Stimulated activated CD8-positive, alpha-beta memory T cell treated with anti-CD3 and anti-CD28 coated beads, Interleukin-7, amount 100 ng/mL, for 48 hours (primary cell): ENCODE measurements at places on chromosomes 1 and 21.
A peak's percentile ranks its signal among the peaks of the same experiment; 100 is the strongest.

DNA sequence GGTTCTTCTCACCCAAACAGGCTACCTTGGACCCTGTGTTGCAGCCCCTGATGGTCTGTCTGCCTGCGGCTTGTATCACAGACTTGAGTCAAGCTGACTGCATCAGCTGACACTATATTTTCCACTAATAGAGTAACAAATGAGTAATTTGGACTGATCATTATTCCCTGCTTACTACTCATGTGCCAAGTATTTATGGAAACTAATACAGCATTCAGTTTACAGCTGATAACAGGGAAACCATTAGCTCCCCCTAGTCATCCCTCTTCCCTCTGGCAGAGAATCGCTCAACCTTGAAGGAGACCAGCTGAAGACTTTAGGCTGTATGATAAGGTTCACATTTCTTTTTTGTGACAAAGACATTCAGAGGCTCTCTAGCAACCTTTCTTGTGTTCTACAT, 116.6 kb upstream of the SYT6 start:
- no peak for DNase-seq

DNA sequence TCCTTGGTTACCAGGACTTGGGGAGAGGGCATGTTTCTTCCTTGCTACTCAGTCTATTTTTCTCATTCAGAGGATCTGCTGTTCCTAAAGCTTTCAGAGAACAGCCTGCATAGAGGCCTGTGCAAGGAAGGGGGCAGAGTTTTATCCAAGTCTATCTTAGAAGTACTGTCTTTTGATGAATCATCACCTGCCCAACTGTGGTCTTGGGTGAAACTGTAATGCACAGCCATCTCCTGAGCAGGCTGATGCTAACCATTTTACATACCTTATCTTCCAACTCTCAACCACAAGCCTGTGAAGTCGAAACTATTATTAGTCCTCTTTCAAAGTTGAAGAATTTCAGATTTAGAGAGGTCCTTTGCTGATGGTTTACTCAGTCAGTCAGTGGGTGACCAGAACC, 368.0 kb downstream of the HHAT start:
- DNase-seq, result no peak

DNA sequence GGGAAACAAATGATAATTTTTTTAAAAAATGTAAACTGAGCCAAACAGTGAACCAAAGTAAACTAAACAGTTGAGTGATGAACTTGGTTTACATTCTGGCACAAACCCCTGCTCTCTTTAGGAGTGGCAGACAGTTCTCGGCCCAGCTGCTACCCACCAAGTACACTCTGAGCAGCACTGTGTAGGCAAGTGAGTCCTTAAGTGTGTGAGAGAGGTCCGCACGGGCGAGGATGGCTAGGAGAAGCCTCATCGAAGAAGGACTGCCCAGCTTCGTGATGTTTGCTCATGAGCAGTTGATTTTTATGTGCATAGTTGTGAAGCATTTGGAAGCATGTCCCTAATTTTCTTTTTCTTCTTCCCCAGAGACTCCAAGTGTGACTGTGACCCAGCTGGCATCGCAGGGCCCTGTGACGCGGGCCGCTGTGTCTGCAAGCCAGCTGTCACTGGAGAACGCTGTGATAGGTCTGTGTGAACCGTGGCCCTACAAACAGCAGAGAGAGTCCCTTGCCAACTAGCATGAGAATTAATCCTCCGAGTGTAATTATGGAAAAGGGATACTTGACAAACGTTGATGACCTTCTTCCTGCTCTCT, 32.1 kb downstream of the LAMC2 start:
- DNase-seq, result no peak

GRCh38 chr1:57910305-57910704, 486.4 kb upstream of the DAB1 start:
- DNase-seq, result no peak

DNA sequence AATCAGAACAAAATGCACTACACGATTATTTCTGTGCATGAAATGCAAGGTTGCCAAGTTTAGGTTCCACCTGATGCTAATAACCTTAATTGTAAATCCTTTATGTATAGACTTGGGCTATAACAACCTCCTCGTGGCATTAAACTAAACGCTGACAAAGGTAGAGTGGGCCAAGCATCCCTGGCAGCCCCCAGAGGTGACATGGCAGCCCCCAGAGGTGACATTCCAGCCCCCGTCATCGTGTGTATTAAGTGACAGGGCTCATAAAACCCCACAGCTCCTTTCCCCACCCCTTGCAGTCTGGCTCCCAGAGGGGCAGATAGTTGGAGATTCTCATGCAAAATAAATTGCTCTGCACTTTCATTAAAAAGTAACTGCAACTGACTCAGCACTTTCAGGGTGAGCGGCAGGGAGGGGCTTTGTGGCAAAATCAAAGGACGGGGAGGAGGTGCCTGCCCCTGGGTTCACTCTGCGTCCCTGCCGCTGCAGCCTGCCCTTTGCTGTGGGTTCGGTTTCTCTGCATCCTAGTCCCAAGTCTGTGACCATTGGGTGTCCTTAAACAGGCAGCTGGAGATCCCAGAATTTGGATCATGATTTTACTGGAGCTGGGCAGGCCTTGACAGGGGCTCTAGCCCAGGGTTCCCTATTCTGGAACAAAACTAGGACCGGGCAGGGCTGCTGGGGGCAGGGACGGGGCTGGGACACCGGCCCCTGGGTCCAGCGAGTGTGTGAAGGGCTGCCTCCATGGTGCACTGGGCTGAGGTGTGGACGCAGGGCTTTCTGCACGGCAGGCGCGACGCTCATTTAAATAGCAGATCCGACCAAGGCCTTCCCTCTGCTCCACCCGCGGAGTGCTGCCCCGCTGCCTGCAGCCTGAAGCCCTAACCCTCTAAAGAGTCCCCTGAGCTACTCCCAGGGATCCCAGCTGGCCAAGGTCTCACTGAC, 234.9 kb upstream of the VAMP3 start:
- no peak for DNase-seq

DNA sequence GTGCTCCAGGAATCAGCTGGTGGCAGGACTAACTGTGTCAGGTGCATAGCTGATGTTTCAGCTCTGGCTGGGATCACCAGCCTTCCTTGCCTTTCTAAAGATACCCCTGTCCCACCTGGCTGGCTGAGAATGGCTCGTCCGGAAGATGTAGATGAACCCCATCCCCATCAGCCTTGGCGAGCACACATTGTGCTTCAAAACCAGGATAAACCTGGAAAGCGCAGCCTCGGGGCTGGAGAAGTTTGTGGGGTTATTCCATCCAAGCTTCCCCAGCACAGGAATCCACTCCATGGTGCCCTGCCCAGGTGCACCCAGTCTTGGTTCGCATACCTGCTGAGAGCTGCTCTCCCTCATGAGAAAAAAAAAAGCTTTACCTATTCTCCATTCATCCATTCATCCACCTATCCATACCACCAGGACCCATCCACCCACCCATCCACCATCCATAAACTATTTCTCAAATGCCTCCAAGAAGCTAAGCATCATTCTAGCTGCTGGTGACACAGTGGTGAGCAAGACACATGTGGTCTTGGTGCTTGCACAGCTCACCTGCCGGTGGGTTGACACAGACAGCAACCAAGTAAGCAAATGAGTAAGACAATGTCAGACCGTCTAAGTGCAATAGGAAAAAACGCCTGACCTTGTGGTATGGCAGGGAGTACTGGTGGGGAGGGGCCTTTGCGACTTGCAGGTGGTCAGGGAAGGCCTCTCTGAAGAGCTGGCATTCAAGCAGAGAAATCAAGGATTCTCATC, 94.0 kb downstream of the DMRTB1 start:
- DNase-seq, result peak; percentile 26

GRCh38 chr1:192703283-192704206, 67.6 kb downstream of the RGS13 start:
- DNase-seq, result no peak

DNA sequence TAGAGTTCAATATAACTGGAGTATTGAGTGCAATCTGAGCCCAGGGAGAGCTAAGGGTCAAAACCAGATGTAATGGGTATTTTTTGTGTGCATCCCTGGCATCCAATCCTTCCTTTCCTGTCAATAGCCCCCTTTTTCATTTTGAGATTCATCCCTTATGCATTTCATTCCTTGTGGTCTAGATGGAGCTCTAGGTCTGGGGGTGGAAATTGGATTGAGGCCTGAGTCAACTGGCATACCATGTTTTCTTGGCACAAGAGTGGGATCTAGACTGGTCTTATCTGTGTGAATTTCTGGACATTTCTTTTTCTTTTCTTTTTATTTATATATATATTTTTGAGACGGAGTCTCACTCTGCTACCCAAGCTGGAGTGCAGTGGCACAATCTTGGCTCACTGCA, 67.3 kb upstream of the RAB3GAP2 start:
- DNase-seq, result no peak

- DNase-seq, result no peak
These were observed 39.0 kb downstream of the SNAP47 start for GRCh38 chr1:227774051-227774731.

GRCh38 chr1:226831953-226832352, 38.5 kb upstream of the PSEN2 start:
- no peak for DNase-seq

GRCh38 chr1:208069908-208070307, 159.0 kb upstream of the CD34 start:
- DNase-seq, result no peak

DNA sequence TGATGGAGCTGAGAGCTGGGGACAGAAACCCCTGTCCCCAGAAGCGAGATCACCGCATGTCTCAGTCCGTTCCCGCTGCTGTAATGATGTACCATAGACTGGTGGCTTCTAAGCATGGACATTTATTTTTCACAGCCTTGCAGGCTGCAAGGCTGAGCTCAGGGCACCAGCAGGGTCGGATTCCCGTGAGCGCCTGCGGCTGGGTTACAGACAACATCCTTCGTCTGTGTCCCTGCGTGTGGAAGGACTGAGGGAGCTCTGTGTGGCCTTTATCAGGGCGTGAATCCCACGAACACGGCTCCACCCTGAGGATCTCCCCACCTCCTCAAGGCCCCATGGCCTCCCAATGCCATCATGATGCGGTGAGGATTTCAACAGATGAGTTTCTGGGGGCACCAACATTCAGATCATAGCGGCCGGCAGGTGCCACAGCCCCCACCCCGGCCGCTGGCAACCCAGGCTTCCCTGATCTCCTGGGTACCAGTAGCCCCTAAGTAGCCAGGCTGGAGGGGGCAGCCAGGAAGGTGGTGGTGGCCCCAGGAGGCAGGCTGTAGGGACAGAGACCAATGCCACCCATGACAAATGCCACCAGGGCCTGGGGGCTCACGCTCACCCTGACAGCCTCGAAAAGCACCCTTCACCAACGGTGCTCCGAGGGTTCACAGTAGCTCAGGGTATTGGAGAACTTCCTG, 104.4 kb downstream of the CRYAA start:
- DNase-seq, result no peak

GRCh38 chr1:228094432-228095016, 8.6 kb downstream of the C1orf35 start:
- no peak for DNase-seq

- no peak for DNase-seq
These were observed 41.2 kb downstream of the KCNAB2 start for GRCh38 chr1:6086762-6087376.

GRCh38 chr1:183194527-183195141, 8.6 kb downstream of the LAMC2 start:
- no peak for DNase-seq

DNA sequence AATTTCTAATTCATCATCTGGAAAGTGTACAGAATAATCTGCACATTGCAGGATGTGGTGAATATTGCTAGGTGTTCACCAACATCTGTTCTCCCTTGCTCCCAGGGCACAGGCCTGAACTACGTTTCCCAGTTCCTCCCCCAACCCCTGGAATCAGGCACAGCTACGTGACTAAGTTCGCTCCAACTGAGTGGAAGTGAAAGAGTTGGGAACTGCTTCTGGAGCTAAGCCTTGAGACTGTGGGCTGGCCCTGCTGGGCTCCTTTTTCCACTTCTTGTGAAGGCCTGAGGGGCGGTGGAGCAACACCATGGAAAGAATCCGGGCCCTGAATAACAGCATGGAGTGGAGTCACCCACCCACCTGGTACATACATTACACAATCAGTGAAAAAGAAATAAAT, 534.6 kb downstream of the SMYD3 start:
- no peak for DNase-seq

DNA sequence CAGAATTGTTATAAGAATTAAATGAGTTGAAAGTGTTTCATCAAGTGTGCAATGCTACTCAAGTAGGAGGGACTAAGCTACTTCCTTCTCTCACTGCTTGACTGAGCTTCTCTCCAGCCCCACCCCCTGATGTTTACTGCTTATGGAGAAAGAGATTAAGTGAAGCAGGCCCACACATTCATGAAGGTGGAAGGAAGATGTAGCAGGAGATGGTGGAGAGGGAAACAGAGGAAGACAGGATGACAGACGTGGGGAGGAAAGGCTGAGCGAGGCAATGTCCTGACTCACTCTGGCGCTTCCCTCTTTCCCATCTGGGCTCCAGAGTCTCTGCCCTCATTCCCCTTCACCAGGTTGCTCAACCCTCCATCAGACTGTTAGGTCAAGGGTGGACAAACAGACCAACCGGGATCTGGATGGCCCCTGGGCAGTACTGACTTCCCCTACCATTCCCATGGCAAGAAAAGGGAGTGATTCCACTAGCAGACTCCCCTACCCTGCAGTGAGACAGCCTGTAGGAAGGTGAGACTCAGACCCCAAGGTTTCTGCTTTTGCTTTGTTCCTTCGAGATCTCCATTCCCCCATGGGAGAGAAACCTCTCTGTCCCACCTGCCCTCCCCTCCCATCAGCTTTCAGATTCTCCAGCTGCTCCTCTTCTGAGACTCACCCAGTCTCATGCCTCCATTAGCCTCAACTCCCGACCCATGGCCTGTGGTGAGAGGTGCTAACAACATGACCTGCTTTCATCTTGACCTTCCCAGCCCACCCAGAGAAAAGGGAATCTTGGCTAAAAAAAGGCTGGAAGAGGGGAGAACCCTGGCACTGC, 3.1 kb upstream of the ARHGEF2 start:
- DNase-seq, result no peak

DNA sequence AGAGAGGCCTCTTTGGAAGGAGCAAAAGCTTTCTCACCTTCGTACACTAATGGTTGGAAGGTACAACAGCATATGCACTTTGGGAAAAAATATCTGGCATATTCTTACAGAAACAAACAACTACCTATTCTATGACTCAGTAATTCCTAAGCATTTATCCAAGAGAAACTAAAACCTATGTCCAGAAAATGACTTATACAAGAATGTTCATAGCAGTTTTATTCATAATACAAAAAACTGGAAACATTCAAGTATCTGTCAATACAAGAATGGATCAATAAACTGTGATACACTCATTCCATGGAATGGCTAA, 8.2 kb downstream of the NBPF1 start:
- DNase-seq, result no peak

GRCh38 chr1:57770236-57770635, 346.4 kb upstream of the DAB1 start:
- DNase-seq, result no peak

- DNase-seq, result no peak
These were observed 874.8 kb downstream of the KCNT2 start for GRCh38 chr1:195733408-195733807.

DNA sequence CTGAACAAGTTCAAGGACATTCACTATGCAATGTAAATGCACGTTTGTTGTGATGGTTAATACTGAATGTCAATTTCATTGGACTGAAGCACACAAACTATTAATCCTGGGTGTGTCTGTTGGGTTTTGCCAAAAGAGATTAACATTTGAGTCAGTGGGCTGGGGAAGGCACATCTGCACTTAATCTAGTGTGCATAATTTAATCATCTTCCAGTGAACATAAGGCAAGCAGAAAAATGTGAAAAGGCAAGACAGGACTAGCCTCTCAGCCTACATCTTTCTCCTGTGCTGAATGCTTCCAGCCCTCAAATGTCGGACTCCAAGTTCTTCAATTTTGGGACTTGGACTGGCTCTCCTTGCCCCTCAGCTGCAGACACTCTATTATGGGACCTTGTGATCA, 40.1 kb downstream of the PRPF38A start:
- DNase-seq, result no peak
